NCI-H2107 (cell line): ENCODE measurements at places on chromosomes 4 and X.

DNA sequence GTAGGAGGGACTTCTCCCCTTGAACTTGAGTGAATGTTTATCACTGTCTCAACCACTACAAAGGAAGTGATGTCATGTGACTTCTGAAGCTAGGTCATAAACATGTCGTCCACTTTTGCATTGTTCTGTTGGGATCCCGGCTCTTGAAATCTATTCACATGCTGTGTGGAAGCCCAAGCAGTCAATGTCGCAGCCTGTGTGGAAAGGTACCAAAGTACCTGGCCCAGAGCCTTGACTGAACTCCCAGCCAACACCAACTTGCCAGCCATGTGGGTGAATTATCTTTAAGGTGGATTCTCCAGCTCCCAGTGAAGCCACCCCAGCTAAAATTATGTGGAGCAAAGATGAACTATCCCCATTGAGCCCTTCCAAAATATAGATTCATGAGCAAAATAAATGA is 85.0 kb upstream of the USP38 start:
- DNase-seq: no peak

DNA sequence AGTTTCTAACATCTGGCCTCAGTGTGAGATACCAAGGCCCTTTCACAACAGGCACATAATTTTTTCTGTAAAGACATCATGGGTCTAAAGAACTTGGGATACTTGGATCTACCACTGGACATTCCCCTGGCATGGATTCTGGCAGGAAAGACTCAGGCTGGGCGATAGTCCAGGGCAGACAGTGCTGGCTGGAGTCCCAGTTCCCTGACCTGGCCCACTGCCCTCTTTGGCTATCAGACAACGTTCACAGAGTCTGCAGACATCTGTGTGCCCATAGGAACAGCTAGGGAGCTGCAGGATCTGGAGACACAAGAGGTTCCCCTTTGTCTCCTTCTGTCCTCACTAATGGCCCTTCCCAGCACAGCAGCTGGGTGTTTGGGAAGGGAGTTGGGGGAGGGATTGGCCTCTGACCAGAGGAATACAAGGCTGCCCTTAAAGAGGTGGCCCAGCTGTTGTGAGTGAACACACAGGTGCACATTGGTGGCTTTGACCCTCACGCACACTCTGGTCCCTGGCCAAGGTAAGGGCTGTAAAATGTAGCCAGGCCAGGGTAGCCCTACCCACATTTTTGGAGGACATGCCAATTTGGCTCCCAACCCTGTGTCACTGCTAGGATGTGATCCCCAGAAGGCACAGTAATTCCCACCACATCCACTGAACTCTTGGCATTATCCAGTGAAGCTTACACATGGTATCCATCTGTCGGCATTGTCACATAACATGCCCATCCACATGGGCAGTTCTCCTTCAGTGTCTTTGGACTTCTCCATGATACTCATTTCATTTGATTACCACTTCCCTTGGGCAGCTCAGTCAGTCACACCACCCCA is 72.3 kb downstream of the SOX3 start:
- no peak for DNase-seq

DNA sequence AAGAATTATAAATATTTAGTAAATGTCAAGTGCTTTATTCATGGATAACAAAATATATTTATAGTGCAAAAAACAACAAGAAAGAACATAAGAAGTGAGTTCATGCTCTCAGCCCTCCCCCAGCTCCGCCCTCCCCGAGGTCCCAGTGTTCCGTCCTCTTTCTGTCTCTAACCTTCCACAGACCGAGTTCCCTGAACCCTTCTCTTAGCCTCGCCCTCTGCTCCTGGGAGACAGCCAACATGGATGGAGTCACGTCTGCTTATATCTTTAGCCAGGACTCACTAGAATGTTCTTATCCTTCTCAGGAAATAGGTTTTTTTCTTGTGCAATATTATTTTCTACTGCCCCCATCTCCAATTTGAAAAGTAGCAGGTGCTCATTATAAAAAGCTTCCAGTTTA is 40.1 kb upstream of the HELT start:
- no peak for DNase-seq

DNA sequence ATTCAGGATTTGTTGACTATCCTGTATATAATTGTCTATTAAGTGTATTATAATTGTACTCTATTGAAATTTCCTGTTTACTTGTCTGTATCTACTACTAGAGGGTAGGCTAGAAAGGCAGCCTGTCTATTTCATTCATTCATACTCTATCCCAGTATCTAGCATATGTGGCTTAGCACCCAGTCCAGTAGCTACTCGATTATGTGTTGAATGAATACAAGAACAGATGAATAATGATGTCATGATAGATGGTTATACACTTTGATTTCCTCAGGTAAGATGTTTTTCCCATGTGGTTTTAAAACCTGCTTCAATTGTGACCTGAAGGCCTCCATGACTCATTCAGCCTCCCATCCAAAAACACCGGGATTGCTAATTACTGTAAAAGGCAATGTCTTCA is 68.0 kb downstream of the IL21 start:
- no peak for DNase-seq

- no peak for DNase-seq
Measured at GRCh38 chrX:72021975-72022374, 109.7 kb downstream of the RTL5 start.

- DNase-seq: no peak
Measured at GRCh38 chr4:42716996-42717395, 60.1 kb upstream of the ATP8A1 start.

DNA sequence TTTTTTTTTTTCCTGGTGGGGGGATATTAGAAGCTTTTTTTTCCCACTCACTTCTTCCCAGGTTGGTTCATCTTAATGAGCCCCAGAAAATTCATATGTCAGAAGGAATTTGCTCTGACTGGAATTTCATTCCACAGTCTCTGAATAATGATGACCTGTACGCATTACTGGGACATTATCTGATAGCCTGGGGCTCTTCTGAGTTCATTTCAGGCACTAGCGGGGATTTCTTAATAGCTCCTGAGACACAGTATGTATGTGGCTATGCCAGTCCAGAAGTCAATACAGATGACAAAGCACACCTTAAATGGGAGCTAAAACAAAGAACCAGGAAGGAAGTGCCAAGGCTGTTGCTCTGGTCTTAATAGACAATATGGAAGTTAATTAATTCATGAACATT is 295.2 kb upstream of the IGFBP7 start:
- DNase-seq: no peak

DNA sequence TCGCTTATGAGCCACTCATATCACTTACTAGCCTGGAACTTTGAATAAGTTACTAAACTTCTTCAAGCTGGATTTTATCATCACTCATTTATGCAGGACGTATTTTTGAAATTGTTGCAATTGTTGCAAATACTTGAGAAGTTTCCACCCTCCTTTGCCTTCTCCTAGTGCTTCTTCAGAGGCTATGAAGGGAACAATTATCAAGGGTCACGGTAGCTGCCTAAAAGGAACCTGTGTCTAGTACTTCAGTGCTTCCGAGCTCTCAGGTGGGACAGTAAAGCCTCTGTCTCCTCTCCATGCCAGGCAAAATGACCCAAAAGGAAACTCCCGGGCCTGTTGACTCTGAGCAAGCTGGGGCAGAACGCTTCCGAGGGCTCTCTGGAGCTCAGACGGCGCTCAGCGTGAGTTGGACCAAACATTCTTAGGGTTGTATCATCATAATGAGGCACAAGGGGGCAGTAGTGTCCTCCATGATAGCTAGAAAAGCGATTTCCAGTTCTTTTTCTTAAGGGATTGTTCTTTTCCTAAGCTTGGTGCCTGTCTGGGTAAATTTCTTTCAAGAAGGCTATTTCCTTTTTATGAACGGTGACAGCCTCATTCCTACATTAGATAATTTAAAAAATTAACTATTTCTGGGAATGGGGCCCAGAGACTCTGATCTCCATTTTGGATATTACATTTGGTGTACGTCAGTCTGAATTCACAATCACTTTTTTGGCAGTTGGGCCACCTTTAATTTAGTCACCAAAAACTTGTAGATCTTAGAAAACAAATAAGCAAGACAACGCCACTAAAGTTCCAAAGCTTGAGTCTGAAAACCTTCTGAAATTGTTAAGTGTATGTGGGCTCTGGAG is 73.1 kb downstream of the PACRGL start:
- no peak for DNase-seq

DNA sequence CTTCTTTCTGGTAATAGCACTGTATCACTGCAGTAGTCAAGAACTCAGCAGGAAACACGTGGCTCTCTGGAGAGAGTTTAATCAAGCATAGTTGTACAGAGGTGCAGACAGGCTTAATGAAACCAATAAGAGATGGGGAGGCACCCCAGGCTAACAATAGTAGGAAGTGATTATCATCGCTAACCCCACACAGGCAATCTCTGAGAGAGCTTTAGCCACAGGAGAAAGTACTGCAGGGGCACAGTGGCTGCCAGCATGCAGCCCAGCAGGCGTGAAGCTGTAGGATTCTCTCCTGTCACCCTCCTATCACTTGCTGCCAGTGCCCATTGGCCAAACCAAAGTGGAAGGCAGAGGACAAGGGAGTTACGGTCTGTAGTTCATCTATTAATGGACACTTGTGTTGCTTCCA is 450.0 kb upstream of the RASGEF1B start:
- no peak for DNase-seq

DNA sequence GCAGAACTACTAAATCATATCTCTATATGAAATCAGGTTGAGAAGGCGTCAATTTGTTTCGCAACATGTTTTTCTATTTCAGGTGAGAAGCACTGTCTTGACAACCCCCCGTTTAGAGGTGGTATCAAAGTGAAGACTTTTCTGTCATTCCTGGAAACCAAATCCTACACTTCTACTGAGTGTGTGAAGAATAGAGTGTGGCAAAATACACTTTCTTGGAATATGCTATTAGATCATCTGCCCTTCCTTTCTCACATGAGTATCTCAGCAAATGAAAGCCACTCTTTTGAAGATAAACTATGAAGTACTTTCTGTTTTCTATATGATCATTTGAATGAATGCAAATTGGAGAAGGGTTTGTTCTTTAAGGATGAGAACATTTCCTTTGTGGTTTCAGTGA is 174.0 kb upstream of the FMR1 start:
- DNase-seq: no peak
